ENCODE measurements at places on chromosomes 5 and 9.

- no peak for DNase-seq
Measured at GRCh38 chr5:97049175-97049574, 93.2 kb downstream of the LIX1 start.

DNA sequence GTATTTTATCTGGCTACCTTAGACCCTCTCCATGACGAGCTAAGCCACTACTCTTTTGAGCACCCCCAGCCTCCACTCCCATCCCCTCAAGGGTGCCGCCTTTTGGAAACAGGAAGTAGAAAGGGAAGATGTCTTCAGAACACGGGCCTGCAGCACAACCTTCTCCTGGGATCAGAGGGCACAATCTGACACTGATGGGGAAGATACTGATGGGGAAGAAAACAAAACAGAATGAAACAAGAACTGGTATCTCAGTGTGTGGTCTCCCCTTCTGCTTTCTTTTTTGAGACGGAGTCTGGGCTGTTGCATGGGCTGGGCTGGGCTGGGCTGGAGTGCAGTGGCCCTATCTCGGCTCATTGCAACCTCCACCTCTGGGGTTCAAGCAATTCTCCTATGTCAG, 539.7 kb upstream of the DAP start:
- DNase-seq, result no peak

DNA sequence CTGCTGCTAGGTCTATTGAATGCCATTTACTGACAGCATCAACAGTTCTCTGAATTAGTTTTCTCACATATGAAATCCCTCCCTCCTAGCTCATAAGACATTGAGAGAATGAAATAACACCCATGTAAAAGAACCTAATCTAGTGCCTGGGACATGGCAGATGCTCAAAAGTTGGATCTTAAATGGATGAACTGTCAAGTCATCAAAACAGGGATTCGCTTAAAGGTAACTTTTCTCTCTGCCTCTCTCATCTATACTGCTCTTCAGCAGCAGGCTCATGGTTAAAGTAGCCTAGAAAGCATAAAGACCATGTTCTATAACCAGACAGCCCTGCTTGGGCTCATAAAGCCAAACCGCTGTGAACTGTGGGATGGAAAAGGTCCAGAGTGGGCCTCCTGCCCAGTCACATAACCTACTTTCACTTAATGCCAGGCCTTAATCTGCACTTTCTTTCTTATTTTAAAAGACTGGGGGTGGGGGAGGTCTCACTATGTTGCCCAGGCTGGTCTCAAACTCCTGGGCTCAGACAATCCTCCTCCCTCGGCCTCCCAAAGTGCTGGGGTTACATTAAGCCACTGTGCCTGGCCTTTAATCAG, 3.7 kb downstream of the TMEM245 start:
- DNase-seq, result no peak

GRCh38 chr5:54007827-54008777, 302.3 kb downstream of the ARL15 start:
- no peak for DNase-seq

GRCh38 chr5:150309101-150309885, 6.6 kb upstream of the ARSI start:
- DNase-seq, result no peak

- DNase-seq, result no peak
Measured at GRCh38 chr5:140141241-140141640, 15.5 kb downstream of the IGIP start.

DNA sequence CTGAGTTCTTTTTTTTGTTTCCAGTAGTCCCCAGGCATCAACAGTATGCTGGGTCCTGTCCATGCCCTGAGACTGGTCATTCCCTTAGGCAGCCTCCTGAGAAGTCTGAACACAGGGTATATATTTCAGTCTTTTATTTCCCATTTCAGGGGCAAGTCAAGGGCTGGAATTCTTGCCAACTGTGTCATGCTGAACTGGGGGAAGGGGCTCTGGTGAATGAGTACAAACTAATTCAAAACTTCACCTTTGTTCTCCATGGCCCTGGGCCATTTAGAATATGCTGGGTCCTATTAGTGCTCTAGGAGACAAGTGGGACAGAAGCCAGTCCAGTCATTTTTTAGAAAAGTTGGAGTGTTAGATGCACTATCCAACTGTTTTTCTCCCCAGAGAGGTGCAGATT, 170.3 kb downstream of the TMC1 start:
- no peak for DNase-seq

- no peak for DNase-seq
Measured at GRCh38 chr5:94433397-94434163, 184.8 kb downstream of the KIAA0825 start.

- DNase-seq, result no peak
Measured at GRCh38 chr9:133112663-133113026, 8.4 kb downstream of the RALGDS start.

Measured in NCI-H2081 treated with DMSO at 0.1 percent for 48 hours (cell line).